ENCODE measurements at places on chromosomes 5 and 9. TPM values are rescaled to one million over a fixed set of nuclear protein-coding genes. Genes with fewer than 3 reads are reported as not detected.

The KCNN2 gene
- total RNA-seq: not detected

The ZNF622 gene
- total RNA-seq: 26.9 TPM

The FUT7 gene
- not detected for total RNA-seq

The LCN2 gene
- total RNA-seq: not detected

The OTULINL gene
- total RNA-seq: 1.8 TPM

The LCN6 gene
- total RNA-seq: not detected

The RNF208 gene
- total RNA-seq: 5.3 TPM
